Stimulated activated CD4-positive, alpha-beta T cell treated with anti-CD3 and anti-CD28 coated beads, Interleukin-2, amount 100 ng/mL, for 24 hours (primary cell): ENCODE measurements at places on chromosomes 11 and 22.

DNA sequence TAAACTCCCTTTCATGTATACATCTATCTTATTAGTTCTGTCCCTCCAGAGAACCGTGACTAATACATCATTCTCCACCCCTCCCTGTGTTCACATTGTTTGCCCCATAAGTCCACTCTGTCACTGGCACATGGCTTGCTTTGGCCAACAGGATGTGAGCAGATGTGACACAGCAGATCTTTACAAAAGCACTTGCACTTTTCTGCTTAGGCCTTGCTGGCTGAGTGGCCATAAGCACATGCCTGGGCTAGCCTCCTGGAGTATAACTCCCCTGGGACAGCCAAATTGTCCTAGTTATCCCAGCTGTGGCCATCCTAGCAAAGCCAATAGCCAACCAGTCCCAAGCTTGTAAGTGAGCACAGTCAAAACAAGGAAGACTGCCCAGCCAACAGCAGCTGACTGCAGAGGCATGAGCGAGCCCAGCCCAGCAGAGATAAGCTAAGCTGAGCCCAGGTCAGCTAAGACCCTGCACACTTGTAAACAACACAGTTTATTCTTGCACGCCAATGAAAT lies 9.7 kb upstream of the RCN1 start:
- DNase-seq = no peak

- no peak for DNase-seq
These were observed 7.3 kb downstream of the ASCL2 start for GRCh38 chr11:2263071-2263565.

DNA sequence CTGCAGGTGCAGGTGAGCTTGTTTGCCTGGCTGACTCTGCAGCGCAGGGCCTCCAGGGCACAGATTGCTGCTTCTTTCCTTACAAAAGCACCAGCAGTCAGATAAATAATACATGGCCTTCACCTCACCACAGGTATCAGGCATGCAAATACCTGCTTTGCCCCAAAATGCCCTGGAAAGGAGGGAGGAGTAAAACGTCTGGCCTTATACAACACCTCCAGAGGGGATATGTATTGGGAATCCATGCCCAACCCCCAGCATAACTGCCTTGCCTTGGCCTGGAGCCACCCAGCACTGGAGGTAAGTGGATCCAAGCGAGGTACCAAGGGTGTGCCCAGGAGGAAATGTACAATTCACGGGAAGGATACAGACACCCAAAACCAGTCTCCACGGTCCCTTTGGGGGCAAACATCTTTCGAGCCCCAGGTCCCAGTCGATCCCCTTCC lies 860 bp downstream of the TMEM184B start:
- no peak for DNase-seq

- peak; percentile 68 for DNase-seq
These were observed 8.8 kb upstream of the CTSD start for GRCh38 chr11:1772270-1773130.

- no peak for DNase-seq
These were observed 9.7 kb downstream of the SRSF8 start for GRCh38 chr11:95076416-95076815.

- DNase-seq = no peak
These were observed 7.0 kb upstream of the PRG2 start for GRCh38 chr11:57397394-57397990.

GRCh38 chr11:103110391-103110790 lies 1.2 kb downstream of the DYNC2H1 start:
- DNase-seq = no peak

DNA sequence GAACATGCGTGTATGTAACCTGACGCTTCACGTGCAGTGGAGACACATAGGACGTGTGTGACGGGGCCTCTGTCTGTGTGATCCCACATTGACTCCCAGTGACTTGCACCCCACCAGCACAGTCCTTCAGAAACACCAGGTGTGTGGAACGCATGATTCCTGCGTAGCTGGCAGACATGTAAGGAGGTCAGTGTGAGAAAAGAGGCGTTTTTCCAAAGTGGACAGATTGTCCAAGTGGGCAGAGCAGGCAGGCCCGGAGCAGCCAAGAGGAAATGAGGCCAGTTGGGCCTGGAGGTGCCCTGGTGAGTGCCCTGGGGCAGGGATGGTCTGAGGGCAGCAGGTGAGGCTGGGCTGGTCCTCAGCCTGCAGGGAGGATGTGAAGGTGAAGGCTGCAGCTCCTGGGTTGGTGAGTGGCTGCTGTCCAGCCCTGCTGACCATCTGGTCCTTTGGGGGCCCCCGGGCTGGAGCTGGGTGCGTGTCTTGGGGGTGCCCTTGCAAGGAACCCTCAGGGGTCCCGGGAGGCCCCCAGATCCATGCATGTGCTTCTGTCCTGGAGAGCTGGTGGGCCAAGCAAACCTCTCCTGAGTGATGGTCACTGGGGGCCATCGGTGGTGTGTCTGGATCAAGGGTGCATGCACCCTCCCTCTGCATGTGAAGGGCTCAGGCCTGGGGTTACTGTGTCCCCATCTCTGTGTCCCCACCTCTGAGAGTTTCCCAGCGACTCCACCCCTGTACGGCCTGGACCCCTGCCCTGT lies 26.6 kb downstream of the SHANK3 start:
- DNase-seq = no peak

- no peak for DNase-seq
These were observed 758 bp downstream of the LDLRAD3 start for GRCh38 chr11:35944503-35945136.

DNA sequence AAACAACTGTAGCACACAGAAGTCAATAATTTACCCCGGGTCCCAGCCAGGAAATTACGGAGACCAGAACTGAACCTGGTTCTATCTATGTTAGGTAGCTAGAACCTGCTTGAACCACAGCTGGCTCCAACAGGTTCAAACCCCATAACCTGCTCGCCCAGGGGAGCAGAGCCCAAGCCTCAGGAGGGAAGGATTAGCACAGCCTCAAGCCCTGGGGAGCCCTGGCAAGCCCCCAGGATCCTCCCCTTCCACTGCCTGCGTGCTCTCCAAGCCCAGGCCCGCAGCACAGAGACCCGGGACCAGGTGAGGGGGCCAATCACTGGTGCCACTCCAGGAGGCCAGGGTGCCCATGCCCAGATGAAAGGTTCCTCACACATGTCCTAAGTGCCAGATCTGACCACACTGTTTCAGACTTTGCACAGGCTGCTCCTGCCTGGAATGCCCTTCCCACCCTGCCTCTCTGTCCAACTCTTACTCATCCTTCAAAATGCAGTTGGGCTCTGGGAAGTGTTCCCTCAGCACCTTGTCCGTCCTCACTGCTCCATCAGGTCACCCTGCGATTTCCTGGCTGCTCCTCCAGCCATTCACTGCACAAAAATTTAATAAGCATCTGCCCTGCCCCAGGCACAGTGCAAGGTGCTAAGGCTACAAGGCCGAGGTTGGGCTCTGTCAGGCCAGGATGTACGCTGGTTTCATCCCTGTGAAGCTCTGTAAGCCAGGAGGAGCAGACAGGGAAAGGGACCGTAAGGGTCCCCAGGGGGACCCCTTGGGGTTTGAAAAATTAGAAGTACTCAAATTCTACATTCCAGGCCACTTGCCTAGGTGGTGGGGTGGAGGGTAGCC lies 32.2 kb downstream of the ARRB1 start:
- no peak for DNase-seq

DNA sequence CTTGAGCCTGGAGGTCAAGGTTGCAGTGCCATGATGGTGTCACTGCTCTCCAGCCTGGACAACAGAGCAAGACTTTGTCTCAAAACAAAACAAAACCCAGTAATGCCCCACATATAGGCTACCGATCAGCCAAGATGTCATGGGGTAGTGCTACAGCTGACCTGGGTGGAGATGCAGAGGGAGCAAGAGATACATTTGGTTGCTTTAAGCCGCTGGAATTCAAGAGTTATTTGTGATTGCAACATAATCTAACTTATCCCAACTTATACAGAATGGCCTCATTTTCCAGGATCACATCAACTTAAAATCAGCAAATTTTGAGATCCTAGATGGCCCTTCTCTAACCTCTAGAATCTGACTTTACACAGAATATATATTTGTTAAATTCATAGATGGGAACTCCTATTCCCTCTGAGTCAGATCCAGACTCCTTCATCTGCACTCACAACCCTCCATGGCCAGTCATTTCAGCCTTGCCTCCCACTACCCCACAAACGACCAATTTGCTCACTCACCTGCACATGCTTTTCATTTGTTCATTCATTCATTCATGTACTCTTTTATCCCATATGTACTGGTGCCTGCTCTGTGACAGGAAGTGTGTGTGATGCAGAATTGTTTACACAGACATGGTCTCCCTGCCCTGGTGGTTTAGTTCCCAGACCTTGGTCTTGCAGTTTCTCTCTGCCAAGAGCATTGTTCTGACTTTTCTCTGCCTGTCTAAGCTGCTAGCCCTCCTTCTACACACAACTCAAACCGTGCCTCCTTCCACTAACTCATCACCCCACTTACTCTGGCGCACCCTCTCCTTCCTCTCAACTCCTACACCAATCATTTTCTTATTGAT lies 24.1 kb upstream of the APLNR start:
- no peak for DNase-seq

GRCh38 chr11:112281726-112282125 lies 21.1 kb upstream of the PLET1 start:
- no peak for DNase-seq

DNA sequence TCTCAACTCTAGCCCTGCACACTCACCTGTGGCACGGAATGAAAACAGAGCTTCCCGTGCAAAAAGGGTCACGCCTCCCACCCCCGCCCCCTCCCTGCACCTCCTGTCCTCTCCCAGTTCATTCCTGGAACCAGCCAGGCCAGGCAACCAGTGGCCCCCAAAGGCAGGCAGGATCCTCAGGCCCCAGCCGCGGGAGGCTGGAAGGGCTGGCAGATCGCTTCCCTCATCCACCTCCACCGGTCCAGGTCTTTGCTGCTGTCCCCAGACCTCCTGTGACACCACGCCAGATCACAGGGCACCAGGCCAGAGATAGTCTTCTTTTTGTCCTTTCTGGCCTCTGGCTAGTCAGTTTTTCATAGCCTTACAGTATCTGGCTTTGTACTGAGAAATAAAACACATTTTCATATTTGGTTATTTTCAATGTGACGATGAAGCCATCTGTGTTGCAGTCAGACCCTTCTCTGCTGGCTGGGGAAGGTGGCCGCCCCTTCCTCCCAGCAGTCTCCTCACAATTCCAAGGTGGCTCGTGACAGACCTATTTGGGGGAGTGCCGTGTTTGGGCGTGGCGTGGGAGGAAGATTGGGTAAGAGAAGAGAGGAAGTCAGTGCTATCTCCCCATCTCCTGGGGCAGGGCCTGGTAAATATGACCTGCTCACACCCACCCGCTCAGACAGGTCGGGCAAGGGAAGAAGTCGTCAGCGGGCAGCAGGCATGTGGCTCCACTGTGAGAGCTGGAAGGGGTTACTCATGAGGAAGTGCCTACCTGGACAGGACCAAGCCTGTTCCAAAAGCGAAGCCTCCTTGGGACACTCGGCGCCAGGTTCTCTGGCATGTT lies 9.1 kb downstream of the SSH3 start:
- DNase-seq = peak; percentile 39

DNA sequence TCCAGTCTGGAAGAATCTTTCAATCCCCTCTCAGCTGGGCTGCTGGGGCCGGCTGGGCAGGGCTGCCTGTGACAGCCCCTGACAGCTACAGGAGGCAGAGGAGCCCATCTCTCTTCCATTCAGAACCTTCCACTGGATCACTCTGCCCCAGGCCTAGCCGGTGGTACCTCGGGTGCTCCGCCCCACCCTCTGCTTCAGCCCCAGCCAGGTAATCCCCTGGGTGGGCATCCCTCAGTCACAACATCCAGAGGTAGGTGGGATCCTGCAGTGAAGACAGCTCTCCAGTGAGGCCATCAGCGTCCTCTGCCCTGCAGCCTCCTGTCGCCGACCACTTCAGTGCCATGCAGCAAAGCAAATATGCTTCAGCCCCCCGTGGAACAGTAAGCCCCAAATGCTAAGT lies 223.7 kb downstream of the DSCAML1 start:
- no peak for DNase-seq

DNA sequence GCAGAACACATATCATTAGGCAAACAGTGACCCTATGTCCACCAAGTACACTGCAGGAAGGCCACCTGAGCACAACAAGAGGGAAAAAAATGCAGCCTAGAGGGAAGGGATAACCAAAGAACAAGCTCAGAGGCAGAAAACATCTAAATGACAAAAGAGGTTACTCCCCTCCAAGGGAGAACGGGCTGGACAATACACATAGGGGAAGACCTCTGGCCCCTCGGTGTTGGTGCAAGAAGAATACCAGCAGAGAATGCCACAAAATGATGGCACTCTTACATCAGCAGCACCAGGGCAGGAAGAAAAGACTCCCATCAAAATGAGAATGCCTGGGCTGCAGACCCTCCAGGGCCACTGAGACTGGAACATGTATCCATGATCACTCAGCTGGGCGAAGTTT lies 66.6 kb upstream of the OPCML start:
- no peak for DNase-seq

DNA sequence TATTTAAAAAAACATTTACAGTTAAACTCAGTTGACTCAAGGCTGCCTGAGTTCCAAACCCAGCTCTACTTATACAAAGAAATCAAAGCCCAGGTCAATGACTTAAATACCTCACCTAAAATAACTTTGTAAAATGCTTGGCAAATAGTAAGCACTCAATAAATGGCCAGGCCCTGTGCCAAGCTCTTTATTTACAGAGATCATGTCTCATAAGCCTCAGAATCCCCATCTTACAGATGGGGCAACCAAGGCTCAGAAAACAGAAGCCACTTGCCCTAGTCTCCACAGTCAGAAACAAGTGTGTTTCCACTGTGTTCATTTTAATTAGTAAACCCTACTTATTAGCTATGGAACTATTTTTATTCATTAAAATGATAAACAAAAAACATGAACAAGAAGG lies 30.5 kb upstream of the TTC28 start:
- DNase-seq = no peak

DNA sequence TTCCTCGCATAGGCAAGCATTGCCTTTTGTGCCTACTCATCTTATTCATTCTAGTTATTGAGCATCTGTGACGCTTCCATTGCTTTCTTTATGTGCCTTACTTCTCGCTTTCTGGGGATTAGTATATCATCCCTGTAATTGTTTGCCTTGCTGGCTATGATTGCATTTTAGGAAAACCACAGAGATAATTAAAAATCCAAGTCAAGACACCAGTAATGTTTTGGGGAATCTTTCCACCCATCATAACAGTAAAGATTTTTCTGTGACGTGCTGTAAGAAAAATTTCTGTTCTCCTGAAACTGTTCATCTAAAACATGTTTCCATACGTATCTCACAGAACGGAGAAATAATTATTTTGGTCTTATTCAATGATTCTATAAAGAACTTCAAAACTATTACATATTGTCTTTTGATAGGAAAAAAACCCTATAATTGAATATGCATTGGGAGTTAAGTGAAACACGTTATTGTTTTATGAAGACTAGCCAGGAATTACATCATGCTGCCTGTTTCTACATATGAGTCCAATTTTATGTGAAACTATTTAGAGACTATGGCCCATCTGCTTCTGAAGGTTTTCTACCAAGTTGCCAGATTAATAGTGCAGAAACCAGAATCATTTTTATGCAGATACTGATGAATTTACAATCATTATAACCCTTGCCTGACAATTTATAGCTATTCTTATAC lies 133.7 kb upstream of the FIBIN start:
- DNase-seq = no peak

GRCh38 chr11:7414973-7415817 lies 70.1 kb upstream of the OLFML1 start:
- no peak for DNase-seq
